Heart left ventricle (tissue), 16 donors: ENCODE measurements at places on chromosomes 12 and 14.

GRCh38 chr12:88691811-88692210 is 111.5 kb upstream of the KITLG start:
- DNase-seq: no peak

DNA sequence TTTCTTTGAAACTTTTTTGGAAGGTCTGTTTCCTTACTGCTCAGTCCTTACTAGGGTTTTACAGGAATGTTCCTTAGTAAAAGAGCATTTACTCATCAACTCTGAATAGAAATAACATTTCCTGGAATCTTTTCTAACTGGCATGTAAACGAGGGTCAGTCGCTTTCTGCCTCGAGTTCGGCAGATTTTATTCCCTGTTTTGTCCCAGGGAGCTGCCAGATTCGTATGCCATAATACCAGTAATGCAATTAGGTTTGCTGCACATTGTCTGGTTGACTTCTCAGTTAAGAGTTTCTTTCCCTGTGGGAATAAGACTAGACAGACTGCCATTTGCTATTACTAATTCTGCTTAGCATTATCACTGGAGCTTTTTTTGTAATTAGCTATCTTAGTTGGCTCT is 91.9 kb downstream of the VRK1 start:
- no peak for DNase-seq

GRCh38 chr14:30553311-30553989 is 5.5 kb upstream of the G2E3 start:
- no peak for DNase-seq

DNA sequence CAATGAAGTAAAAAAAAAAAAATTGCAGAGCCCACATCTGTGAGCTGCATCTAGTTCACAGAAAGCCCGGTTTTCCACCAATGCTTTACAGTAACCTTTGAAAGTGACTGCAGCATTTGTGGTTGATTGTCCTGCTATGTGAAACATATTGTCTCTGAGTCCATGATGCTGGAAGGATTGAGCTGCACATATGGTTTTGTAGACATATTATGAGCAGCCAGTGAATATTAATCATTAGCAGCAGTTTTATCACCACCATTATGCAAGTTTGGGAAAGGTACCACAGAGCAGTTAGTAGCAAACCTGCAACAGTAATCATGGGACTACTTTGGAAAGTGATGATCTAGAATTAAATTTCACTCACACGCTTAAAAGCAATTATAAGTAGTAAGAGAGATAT is 151.5 kb upstream of the PRICKLE1 start:
- no peak for DNase-seq

- DNase-seq: no peak
Measured at GRCh38 chr14:85607651-85608081, 77.7 kb downstream of the FLRT2 start.

GRCh38 chr12:110940933-110941332 is 20.6 kb upstream of the MYL2 start:
- DNase-seq: no peak

GRCh38 chr14:69284170-69284569 is 24.2 kb downstream of the GALNT16 start:
- peak; percentile 57 for DNase-seq

DNA sequence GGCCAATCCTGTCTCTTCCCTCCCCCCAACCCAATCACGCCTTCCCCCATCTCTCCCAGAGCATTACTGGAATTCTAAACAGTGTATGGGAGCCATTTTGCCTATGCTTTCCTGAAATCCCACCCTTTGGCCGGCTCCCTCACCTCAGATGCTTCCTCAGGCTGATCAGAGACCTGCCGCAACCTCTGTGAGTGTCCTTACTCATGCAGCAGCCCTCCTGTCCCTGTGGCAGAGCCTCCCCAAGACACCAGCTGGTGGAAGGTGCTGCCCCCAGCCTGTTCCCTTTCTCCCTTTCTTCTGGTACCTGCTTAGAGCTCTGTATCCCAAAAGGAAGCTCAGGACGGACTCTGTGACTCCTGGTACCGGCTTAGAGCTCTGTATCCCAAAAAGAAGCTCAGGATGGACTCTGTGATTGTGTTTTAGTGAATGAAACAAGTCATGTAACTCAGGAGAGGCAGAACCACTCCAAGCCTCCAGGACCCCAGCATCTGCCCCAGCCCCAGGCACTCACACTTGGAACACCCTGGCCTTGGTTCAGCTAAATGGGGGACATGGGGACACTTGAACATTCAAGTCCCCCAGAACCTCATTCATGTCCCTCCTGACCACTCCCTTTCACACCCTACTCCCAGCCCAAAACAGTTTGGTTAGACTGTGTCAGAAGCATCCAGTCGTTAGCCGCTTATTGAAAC is 29.3 kb upstream of the RIN3 start:
- peak; percentile 13 for DNase-seq

GRCh38 chr12:65640489-65640901 is 183.8 kb upstream of the HMGA2 start:
- peak; percentile 12 for DNase-seq

DNA sequence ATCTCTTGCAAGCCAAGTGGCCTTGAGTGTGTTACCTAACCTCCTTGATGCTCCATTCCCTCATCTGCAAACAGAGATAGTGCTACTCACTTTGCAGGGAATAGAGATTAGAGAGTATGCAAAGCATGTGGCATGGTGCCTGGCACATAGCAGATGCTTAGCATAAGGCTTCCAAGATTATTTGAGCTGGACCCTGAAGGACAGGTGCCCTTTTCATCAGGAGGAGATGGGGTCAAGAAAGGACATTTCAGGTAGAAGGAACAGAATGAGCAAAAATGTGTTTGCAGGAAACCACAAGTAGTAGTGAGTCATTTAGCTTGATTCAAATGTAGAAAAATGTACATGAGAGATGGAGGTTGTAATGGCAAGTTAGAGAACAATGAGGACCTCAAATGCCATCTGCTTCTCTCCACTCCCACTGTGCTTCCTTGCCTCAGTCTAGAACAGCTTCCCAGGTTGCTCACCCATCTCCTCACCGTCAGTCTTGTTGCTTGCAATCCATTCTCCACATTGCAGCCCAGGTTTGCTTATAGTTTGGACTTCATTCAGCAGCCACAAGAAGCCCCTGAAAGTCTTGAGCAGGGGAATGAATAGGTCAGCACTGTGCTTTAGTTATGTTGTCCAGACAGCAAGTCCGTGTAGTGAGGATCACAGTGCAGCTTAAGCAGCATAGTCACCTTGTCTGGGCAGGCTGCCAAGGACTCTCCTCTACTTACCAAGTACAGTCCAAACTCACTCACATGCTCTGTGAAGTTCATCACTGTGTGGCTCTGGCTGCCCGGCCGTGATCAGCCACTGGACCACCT is 536.3 kb upstream of the CCDC196 start:
- DNase-seq: peak; percentile 39

GRCh38 chr12:59940631-59941342 is 345.0 kb downstream of the SLC16A7 start:
- DNase-seq: no peak

GRCh38 chr14:88995437-88996198 is 171.2 kb downstream of the TTC8 start:
- no peak for DNase-seq

DNA sequence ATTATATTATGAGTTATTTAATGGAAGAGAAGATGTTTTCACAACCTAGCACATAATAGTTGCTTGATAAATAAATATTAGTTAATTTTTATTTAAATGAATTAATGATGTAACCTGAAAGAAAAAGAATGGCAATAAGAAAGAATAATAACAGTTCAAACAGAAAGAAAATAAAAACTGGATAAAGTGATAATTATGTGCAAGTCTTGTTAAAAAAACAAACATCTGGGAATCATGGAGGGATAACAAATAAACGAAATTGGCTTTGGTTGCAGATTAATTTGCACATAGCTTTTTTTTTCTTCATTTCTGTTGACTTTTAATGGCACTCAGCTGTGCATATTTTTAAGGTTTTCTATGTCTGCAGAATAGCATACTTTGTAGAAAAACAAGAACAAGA is 23.4 kb upstream of the ABCD2 start:
- no peak for DNase-seq

- no peak for DNase-seq
Measured at GRCh38 chr12:75994069-75994740, 37.4 kb downstream of the PHLDA1 start.

GRCh38 chr12:56632701-56633467 is 2.8 kb upstream of the BAZ2A start:
- no peak for DNase-seq

- DNase-seq: no peak
Measured at GRCh38 chr12:92717202-92717601, 14.4 kb downstream of the PLEKHG7 start.

GRCh38 chr12:127640181-127640886 is 626.6 kb upstream of the TMEM132C start:
- no peak for DNase-seq

GRCh38 chr12:95115641-95116040 is 42.2 kb upstream of the NR2C1 start:
- no peak for DNase-seq

GRCh38 chr12:87935216-87935615 is 94.0 kb downstream of the C12orf50 start:
- no peak for DNase-seq

DNA sequence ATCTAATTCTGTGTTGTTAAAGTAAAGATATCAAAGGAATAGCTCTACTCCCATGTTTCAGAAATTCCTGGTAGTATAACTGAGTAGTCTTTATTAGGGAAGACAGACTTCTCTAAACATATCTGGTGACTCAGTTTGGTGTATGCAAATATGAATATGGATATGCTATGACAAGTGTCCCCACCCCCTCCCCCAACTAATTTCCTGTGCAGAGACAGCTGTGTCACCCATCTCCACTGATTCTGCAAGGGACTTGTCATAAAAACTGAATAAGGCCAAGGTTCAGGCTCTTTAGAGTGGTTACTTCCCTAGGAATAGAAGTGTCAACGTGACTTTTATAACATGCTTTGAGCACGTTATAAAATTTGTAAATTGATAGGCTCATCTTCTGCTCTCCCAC is 429.1 kb downstream of the DAD1 start:
- no peak for DNase-seq

DNA sequence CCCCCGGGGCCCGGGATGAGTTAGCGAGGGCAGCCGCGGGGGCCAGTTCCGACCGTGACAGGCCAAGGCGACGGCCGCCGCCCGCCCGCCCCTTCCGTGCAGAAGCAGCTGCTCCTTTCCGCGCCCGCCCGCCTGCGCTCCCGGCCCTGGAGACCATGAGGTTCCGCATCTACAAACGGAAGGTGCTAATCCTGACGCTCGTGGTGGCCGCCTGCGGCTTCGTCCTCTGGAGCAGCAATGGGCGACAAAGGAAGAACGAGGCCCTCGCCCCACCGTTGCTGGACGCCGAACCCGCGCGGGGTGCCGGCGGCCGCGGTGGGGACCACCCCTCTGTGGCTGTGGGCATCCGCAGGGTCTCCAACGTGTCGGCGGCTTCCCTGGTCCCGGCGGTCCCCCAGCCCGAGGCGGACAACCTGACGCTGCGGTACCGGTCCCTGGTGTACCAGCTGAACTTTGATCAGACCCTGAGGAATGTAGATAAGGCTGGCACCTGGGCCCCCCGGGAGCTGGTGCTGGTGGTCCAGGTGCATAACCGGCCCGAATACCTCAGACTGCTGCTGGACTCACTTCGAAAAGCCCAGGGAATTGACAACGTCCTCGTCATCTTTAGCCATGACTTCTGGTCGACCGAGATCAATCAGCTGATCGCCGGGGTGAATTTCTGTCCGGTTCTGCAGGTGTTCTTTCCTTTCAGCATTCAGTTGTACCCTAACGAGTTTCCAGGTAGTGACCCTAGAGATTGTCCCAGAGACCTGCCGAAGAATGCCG is 699 bp downstream of the MGAT2 start:
- peak; percentile 79 for DNase-seq

- DNase-seq: no peak
Measured at GRCh38 chr14:65054471-65055085, 47.7 kb downstream of the MAX start.

DNA sequence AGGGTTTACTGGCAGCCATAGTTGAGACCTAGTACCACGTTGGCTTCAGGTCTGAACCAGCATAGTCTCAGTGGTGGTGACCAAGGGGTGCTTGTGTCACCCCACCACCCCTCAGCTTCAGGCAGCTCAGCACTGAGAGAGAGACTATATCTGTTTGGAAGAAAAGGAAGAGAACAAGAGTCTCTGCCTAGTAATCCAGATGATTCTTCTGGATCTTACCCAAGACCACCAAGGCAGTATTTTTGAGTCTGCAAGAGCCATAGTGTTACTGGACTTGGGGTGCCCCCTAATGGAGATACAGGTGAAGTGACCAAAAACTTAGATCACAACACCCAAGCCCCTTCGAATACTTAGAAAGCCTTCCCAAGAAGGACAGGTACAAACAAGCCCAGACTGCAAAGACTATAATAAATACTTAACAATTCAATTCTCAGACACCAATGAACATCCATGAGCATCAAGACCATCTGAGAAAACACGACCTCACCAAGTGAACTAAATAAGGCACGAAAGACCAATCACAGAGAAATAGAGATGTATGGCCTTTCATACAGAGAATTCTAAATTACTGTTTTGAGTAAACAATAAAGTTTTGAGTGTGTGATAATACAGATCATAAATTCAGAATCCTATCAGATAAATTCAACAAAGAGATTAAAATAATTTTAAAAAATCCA is 107.0 kb downstream of the HELB start:
- no peak for DNase-seq

DNA sequence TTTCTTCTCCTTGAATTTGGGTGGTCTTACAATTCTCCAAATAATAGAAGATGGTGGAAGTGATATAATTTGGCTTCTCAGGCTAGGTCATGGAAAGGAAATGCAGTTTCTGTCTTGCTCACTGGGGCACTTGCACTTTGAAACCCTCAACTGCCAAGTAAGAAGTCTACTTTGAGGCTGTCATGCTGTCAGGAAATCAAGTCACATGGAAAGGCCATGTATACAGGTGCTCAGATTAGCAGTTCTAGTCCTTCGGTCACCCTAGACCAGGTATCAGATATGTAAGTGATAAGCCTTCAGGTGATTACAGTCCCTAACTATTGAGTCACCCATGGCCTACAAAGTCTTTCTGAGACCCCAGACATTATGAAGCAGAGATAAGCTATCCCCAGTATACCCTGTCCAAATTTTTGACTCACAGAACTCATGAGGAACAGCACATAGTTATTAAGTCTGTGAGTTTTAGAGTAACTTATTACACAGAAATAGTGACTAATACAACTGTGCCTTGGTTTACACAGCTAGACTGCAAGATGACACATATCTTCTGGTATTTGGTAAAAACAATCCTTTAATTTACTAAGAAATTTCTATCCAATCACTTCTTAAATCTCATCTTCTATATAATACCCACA is 26.3 kb upstream of the BBS10 start:
- no peak for DNase-seq

- DNase-seq: no peak
Measured at GRCh38 chr12:40534828-40535227, 157.4 kb upstream of the CNTN1 start.

DNA sequence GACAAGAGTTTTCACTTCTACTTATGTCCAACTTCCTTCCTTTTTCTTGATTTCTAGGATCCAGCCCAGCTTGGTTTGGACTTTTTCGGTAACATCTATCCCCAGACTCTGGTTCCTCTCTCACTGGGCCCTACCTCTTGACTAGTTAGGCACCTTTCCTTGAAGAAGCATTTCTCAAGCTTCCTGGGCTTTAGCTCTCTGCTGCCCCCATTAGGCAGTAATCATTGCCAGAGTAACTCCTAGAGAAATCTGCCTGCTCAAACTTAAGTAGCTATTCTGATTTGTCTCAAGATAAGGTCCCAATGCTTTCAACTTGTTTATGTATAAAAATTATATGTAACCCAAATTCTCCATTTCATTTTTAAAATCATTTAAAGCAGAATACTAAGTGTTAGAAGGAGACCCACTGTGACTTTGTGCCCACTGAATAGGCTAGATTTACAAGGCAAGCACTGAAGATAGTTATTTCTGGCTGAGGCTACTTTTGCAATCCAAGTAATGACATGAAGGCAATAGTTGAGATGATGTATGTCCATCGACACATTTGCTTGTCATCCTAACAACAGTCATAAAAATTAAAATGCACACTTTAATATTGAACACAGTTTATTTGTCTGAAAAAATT is 275.0 kb upstream of the G2E3 start:
- no peak for DNase-seq
